ENCODE measurements at places on chromosomes 1 and 21. TPM values are rescaled to one million over a fixed set of nuclear protein-coding genes. Genes with fewer than 3 reads are reported as not detected.

The WNT3A gene
- total RNA-seq = not detected

The LAPTM5 gene
- total RNA-seq = 220 TPM

The PTAFR gene
- total RNA-seq = 0.46 TPM

The GCSAML gene
- 0.14 TPM for total RNA-seq

The GOLT1A gene
- 0.76 TPM for total RNA-seq

The LMX1A gene
- total RNA-seq = not detected

The KRTAP10-8 gene
- not detected for total RNA-seq

The RSRP1 gene
- 181 TPM for total RNA-seq

The DIO1 gene
- not detected for total RNA-seq

The RSPH1 gene
- total RNA-seq = 0.19 TPM

The FCRL1 gene
- total RNA-seq = not detected

The IFNAR1 gene
- total RNA-seq = 29.1 TPM

The LCE1B gene
- not detected for total RNA-seq

The FCGR3A gene
- 1.5 TPM for total RNA-seq

The SLC5A3 gene
- total RNA-seq = 37.6 TPM

The GMEB1 gene
- total RNA-seq = 19.6 TPM

The FCN3 gene
- not detected for total RNA-seq

The HOOK1 gene
- total RNA-seq = 17.6 TPM

The NMNAT2 gene
- total RNA-seq = not detected

The TMEM51 gene
- total RNA-seq = not detected

The TMEM61 gene
- total RNA-seq = not detected

The LRRC39 gene
- total RNA-seq = 0.86 TPM

All from activated T-cell treated with anti-CD3 and anti-CD28 coated beads, Interleukin-2, amount 50 U/mL, for 72 hours (primary cell).